ENCODE measurements at places on chromosomes 3 and 15. TPM values are rescaled to one million over a fixed set of nuclear protein-coding genes. Genes with fewer than 3 reads are reported as not detected.

The MNS1 gene
- 0.42 TPM for total RNA-seq

The ZCWPW2 gene
- total RNA-seq: 1.2 TPM

The PIGZ gene
- total RNA-seq: 12.9 TPM

The THRB gene
- 31.6 TPM for total RNA-seq

The STRIT1 gene
- not detected for total RNA-seq

The CIB2 gene
- total RNA-seq: 14.1 TPM

The CATSPER2 gene
- 2.1 TPM for total RNA-seq

The PPIP5K1 gene
- total RNA-seq: 9.8 TPM

The MUC4 gene
- total RNA-seq: 0.42 TPM

DNA sequence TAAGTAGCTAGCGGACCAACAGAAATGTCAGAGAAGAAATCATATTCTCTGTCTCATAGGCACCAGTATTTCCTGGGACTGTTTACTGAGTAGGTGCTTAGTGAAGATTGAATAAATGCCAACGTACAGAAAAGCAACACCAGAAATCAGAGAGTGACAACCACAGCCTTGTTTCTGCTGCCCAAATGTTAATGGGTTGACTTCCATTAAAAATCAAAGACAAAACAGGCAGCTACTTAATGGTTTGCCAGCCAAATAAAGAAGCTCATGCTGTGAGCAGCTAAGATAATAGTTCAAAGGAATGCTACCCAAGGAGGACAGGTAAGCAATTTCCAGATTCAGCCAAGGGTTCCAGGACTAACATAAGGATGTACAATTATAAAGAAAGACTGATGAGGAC is 270.7 kb downstream of the THSD4 start:
- H3K27ac ChIP-seq: no peak overlapping the region
- no peaks in the 10 kb centered on the region for H3K27me3 ChIP-seq
- H3K4me3 ChIP-seq: no peak overlapping the region
- H3K36me3 ChIP-seq: no peaks in the 10 kb centered on the region
- peak; percentile 31 for DNase-seq

DNA sequence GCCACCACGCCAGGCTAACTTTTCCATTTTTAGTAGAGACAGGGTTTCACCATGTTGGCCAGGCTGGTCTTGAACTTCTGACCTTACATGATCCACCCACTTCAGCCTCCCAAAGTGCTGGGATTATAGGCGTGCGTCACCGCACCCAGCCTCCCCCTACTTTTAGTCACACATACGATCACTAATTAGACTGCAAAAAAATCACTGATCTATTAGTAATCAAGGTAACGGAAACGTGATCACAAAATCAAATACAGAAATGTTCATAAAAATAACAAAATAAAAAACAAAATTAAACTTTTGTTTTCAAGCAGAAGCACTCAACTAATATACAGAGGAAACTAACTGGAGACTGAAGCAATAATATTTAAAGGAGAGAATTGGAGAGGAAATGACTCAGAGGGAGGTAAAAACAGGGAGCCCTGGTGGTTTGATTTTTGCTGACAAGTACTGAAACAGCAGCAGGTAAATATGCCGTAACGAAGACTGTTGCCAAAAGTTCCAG is 4.6 kb downstream of the WDR53 start:
- DNase-seq: no peak
- no peaks in the 10 kb centered on the region for H3K27me3 ChIP-seq
- H3K4me1 ChIP-seq: peaks cover 9% of the 10 kb centered on the region
- H3K27ac ChIP-seq: no peak overlapping the region
- peaks cover 26% of the 10 kb centered on the region for H3K36me3 ChIP-seq
- no peak overlapping the region for H3K4me3 ChIP-seq

GRCh38 chr3:128855569-128855968 is 23.9 kb upstream of the ACAD9 start:
- no peaks in the 10 kb centered on the region for H3K27me3 ChIP-seq
- no peak overlapping the region for H3K4me3 ChIP-seq
- H3K27ac ChIP-seq: no peak overlapping the region
- DNase-seq: no peak
- H3K4me1 ChIP-seq: no peaks in the 10 kb centered on the region
- H3K36me3 ChIP-seq: no peaks in the 10 kb centered on the region

GRCh38 chr15:60865507-60865906 is 363.6 kb downstream of the RORA start:
- H3K27me3 ChIP-seq: no peaks in the 10 kb centered on the region
- DNase-seq: no peak
- no peaks in the 10 kb centered on the region for H3K4me1 ChIP-seq
- no peak overlapping the region for H3K4me3 ChIP-seq

DNA sequence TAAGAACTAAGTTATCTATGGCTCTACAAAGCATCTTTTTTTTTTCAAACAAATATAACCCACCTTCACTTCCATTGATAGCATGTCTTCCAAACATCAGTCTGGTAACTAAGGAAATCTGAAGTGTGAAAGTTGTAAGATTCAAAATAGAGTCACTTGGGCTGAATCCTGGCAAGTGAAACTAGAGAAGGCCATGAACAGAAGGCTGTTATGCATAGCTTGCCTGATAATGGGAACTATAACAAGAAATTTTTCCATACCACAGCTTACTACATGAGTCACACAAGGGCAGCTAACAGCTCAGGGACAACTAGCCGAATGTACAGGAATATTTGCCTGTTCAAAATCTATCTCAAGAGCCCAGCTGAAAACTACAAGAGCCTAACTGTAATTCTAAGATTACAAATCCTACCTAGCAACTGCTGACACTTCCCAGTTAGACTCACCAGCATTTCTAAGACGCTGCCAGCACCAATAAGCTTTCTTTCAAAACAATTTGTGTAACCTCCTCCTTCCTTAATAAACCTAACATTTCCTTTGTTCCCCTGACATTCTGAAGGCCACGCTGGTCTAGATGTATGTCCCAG is 1066.5 kb downstream of the PLOD2 start:
- H3K27ac ChIP-seq: no peak overlapping the region
- no peak overlapping the region for H3K4me3 ChIP-seq
- H3K27me3 ChIP-seq: no peaks in the 10 kb centered on the region
- H3K36me3 ChIP-seq: no peaks in the 10 kb centered on the region
- no peak for DNase-seq
- no peaks in the 10 kb centered on the region for H3K4me1 ChIP-seq

DNA sequence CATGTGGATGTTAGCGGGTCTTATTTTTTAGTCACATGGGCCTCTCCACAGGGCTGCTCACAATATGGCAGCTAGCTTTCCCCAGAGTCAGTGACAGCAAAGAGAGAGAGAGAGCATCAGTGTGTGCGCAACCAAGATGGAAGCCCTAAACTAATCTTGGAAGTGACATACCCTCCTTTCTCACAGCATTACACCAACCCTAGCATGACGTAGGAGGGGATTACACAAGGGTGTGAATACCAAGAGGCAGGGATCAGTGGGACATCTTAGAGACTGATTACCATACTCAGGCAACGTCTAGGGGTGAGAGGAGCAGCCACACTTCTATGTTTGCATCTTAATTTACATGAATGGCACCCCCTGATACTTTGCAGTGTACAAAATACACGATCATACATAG is 3.5 kb upstream of the UBE2E2 start:
- DNase-seq: no peak
- H3K36me3 ChIP-seq: no peaks in the 10 kb centered on the region
- peaks cover 11% of the 10 kb centered on the region for H3K4me1 ChIP-seq

- H3K4me3 ChIP-seq: no peak overlapping the region
- no peaks in the 10 kb centered on the region for H3K27me3 ChIP-seq
- H3K36me3 ChIP-seq: no peaks in the 10 kb centered on the region
- peak overlapping the region; percentile 3 for H3K27ac ChIP-seq
These were observed 30.1 kb downstream of the PPARG start for GRCh38 chr3:12318758-12319621.

GRCh38 chr3:15557511-15557946 is 36.0 kb upstream of the COLQ start:
- DNase-seq: peak; percentile 90
- no peaks in the 10 kb centered on the region for H3K4me1 ChIP-seq

DNA sequence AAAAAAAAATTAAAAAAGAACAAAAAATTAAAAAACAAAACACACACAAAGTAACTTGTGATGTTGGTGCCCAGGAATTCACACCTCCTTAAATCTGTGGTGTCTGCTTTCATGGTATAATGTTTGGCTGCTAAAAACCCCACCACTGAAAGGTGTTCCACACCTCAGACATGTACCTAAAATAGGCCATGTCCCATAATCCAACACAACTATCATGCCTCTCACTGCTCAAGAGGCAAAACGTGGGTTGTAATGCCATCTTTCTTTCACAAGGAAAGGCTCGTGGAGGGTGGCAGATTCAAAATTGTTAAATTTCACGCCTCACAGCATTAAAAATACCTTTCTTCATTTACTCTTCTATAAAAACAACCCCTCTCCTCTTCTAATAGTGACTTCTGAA is 29.5 kb downstream of the MKRN2 start:
- no peaks in the 10 kb centered on the region for H3K27me3 ChIP-seq
- DNase-seq: no peak
- no peak overlapping the region for H3K4me3 ChIP-seq

GRCh38 chr3:71144525-71145253 is 438.8 kb downstream of the FOXP1 start:
- no peaks in the 10 kb centered on the region for H3K27me3 ChIP-seq
- H3K36me3 ChIP-seq: no peaks in the 10 kb centered on the region
- H3K27ac ChIP-seq: peak overlapping the region; percentile 0

DNA sequence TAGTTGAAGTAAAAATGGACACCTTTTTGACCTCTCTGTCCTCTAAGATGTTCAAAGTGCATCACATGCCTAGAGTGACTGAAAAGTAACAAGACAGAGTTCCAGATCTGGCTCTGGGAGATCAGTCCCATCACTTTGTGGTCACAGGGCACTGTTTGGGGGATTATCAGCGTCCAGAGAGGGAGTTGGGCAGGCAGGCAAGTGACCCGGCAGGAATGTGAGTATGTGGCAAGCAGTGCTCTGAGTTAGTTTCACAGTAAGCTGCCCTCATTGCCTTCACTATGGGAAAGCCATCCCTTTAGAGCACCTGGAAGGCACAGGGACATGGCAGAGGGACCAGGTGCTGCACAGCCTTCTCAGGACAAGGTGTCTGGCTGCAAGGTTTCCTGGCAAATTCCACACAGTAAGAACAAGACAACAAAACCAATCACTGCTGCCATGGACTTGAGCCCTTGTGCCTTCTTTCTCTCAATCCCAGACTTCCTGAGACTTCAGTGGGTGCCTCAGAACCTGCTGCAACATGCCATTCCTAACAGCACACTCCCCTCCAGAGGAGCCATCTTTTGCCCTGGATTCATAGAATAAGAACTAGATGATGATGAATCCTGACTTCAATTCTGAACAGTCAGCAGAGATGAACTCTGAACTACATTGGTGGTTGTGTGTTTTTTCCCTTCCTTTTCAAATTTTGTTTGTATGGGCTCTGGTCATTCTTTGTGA is 55.2 kb downstream of the TIPARP start:
- peak; percentile 70 for DNase-seq
- no peak overlapping the region for H3K27ac ChIP-seq
- H3K4me3 ChIP-seq: no peak overlapping the region
- H3K36me3 ChIP-seq: no peaks in the 10 kb centered on the region

GRCh38 chr3:78913711-78914110 is 854.1 kb downstream of the ROBO1 start:
- H3K4me3 ChIP-seq: no peak overlapping the region
- no peak for DNase-seq
- peaks cover 7% of the 10 kb centered on the region for H3K4me1 ChIP-seq
- H3K27ac ChIP-seq: no peak overlapping the region

DNA sequence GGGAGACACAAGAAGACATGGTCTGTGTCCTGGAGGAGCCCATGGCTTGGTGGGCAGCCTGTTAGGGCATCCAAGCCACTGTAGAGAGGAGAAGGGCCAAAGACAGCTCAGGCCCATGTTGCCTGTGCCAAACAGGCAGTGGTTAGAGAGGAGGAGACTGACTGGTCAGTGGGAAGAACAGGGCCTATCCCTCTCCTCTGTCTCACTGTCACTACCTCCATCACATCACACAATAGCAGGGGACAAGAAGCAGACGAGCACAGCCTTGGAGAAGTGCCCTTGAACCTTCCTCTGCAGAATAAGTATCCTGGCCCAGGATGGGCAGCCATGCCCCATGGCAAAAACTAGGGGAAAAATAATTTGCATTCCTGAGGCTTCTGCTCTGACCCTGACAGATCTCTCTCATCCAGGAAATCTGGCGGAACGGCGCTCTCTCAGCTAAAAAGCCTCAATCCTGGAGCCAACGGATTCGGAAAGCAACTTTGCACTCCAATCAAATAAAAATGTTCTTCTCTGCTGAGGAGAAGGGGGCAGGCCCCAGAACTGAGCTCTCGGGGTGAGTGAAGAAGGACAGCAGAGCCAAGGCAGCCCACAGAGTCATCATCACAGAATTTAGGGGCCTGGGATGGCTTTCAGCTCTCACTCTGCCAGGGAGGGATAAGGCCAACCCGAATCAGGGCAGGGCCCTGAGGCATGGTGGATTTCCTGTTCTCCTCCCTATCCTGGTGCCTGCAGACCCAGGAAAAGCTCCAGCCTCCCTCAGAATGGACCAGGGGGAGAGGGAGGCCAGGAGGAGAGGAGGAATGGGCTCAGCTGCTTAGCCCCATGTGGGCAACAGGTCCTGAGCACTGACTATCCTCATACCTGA is 1.6 kb downstream of the SHF start:
- H3K27ac ChIP-seq: peak overlapping the region; percentile 93
- no peak for DNase-seq
- peaks cover 44% of the 10 kb centered on the region for H3K4me1 ChIP-seq
- H3K4me3 ChIP-seq: peak overlapping the region; percentile 65

DNA sequence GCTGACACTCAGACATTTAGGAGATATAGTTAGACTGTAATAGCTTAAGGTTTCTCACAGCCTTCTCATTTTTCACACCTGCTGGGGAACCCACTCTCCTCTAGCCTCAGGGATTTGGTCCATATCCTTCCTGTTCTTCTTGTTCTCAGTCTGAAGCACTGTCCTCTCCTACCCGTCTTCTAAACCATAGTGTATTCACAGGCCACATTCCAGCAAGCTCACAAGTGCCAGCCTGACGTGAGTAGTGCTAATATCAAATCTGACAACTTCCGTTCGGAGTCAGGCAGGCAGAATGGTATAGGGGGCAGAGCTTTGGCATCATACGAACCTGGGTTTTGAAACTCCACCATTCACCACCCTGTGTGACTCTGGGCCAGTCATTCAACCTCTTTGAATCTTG is 6.9 kb upstream of the CA12 start:
- no peak overlapping the region for H3K4me3 ChIP-seq
- DNase-seq: no peak
- H3K4me1 ChIP-seq: peaks cover 11% of the 10 kb centered on the region
- H3K27me3 ChIP-seq: no peaks in the 10 kb centered on the region
- no peaks in the 10 kb centered on the region for H3K36me3 ChIP-seq

DNA sequence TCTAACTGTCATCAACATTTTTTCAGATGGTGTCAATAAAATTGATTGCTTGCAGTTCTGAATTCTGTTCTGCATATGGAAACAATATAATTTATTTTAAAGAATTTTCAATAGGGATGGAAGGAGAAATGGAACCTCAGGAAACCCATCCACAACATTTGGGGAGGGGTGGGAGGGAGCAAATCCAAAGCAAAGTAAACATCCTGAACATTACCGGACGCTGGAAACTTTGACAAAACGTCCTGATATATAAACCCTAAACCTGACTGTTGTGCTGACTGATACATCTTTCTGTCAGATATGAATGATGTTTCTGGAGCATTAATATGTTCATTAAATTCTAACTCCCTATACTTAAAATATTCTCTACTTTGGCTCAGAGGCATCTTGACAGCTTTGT is 479.0 kb downstream of the FOXP1 start:
- peak overlapping the region; percentile 79 for H3K27ac ChIP-seq
- H3K4me3 ChIP-seq: no peak overlapping the region
- no peaks in the 10 kb centered on the region for H3K27me3 ChIP-seq
- H3K4me1 ChIP-seq: peaks cover 100% of the 10 kb centered on the region
- DNase-seq: no peak
